Inflammatory macrophage treated with lipopolysaccharide for 1 hour (primary cell): ENCODE measurements at places on chromosomes 7 and 10.

DNA sequence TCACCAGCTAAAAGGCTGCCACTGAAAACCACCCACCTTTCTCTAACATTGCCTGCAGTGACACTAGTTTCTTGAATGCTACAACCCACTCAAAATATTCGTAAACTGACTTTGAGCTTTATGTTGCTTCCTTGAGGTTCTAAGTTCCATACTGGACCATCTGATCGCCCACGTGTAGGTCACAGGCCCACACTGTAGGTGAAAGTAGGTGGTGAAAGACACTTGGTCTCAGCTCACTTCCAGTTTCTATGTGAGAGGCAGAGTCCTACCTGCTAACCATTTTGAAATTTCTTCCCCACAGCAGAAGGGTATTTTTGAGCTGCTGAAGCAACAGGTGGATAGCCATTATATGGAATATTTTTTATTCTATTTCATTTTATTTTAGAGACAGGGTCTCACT lies 97.3 kb downstream of the MYO3A start:
- DNase-seq, result no peak

- DNase-seq, result peak; percentile 31
Observed at GRCh38 chr7:116097365-116098009, 66.9 kb upstream of the TFEC start.

DNA sequence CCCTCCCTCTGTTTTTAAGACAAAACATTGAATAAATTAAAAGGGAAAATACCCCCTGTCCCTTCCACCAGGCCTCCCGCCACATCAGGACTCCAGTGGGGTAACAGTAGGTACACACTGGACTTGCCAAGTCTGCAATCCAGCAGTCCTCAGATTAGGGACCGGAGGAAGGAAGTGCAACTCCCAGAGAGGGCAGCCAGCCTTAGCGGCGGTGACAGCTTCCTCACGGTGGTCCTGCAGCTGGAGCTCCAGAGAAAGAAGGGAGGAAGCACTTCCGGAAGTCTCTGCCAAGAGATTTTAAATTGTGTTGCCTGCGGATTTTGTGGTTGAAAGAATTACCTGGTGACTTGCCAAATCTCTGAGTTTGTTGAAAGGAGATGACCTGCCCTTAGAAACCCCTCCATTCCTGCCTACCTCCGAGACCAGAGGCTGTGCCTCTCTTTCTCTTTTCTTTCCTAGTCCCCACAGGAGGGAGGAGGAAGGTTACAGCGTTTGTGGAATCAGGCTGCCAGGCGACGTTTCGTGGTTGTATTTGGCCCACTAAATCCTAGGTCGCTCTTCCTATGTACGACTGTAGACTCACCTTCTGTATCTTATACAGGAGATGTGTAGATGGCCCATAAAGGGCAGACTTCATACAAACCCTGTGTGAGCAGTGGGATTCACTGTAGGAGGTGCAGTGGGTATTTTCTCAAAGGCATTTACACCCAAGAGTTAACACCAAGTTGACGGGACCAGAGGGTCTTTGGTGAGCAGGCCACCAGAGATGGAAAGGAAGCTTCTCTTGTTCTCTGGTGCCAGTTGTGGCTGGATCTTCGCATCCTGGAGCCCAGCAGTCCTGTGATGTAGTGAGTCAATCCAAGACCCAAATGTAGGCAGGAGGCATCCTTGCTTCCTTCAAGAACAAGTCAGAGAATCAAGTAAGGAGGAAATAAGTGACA lies 77.9 kb downstream of the INSIG1 start:
- DNase-seq, result no peak

DNA sequence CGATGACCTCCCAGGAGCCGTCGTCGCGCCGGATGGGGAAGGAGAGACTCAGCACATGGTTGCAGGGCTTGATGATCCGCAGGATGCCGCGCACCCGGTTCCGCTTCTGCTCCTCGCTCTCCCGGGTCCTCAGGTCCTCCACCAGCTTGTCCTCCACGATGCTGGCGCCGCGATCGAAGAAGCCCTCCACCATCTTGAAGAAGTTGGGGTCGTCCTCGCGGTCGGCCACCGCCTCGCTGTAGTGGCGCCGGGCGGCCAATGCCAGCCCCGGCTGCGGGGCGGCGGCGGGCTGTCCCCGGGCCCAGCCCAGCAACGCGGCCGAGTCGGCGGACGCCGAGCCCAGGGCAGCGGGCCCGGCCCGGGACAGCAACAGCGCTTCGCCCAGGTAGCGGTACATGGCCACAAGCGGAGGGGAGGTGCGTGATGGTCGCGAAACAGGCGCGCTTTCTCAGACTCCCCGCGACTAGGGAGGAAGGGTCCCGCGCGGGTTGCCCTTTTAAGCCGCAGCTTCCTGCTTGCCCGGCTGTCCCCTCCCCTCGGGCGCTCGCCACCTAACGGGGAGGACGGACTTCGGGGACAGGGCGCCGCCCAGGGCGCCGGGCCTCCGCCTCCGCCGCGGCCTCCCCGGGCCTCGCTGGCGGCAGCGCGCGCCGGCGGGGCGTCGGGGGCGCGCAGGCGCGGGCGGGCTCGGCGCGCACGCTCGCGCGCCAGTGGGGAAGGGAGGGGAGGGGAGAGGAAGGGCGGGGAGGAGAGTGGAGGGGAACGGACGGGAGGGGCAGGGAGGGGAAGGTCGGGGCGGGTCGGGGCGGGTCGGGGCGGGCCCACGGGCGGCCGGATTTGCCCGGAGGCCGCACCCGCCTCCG lies at the start of the genes GLUD1 and SHLD2:
GLUD1 (minus strand) TSS at position 471 of the 863 bp plus-strand sequence; CDS start at position 397, 74 bp downstream.
SHLD2 (plus strand) TSS at position 834 of the 863 bp plus-strand sequence. CDS start 56,149 bp downstream, outside the sequence.
- peak; percentile 88 for DNase-seq

GRCh38 chr7:16804674-16805439 lies at the start of gene AGR2:
Gene AGR2 (minus strand): TSS chr7:16804999. CDS start chr7:16801796, 3,203 bp downstream.
- no peak for DNase-seq

- no peak for DNase-seq
Observed at GRCh38 chr10:61895898-61896600, 5.5 kb upstream of the ARID5B start.

- no peak for DNase-seq
Observed at GRCh38 chr10:67518756-67519155, 177.2 kb downstream of the CTNNA3 start.

DNA sequence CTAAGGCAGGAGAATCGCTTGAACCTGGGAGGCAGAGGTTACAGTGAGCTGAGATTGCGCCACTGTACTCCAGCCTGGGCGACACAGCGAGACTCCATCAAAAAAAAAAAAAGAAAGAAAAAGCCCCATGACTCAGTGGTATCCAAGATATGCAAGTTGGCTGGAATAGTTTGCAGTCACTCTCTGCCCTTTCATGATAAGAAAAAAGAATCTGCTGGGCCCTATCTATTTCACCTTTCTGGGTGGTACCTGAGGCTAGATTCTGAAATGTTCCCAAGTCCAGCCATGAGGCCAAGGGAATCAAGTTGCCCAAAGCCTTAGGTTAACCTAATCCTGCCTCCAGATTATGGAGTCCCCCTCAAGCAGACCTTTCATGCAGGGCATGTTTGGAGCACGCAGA lies 24.3 kb downstream of the NKX2-3 start:
- no peak for DNase-seq

GRCh38 chr10:60536529-60537114 lies 146.9 kb upstream of the ANK3 start:
- no peak for DNase-seq

DNA sequence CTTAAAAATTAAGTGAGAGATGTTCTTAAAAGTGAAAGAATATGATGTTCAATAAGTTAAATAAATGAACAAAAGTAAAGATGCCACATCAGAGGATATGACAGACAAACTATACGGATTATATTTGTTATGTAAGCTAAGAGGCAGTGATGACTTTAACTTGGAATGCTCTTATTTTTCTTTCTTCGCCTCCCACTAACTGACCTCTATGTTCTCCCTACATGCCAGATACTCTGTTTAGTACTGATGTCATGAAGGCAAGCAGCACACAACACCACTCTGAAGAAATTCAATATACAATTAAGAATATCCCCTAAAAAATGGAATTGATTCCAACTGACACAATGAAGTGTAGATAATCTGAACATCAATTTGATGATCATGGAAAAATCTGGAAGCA lies 223.4 kb downstream of the DOCK4 start:
- DNase-seq, result no peak

DNA sequence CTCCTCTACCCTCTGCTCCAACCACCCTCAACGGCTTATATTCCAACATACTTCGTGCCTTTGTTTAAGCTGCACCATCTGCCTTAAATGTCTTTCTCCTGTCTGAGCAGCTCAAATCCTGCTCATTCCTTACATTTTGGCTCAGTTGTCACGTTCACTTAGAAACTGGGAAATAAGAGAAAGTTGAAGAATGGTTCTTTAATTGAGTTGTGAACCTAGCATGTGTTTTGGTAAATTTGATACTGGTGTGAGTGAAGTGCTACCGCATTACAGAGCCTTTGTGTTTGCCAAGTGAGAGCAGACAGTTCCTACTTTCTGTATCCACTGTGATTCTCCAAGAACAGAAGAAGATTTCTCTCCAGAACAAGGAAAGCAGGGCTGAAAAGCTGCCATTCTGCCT lies 54.3 kb downstream of the EPDR1 start:
- no peak for DNase-seq

GRCh38 chr10:43197834-43198681 lies 59.8 kb downstream of the CSGALNACT2 start:
- DNase-seq, result peak; percentile 10

GRCh38 chr7:99194301-99194700 lies 13.6 kb downstream of the KPNA7 start:
- no peak for DNase-seq

DNA sequence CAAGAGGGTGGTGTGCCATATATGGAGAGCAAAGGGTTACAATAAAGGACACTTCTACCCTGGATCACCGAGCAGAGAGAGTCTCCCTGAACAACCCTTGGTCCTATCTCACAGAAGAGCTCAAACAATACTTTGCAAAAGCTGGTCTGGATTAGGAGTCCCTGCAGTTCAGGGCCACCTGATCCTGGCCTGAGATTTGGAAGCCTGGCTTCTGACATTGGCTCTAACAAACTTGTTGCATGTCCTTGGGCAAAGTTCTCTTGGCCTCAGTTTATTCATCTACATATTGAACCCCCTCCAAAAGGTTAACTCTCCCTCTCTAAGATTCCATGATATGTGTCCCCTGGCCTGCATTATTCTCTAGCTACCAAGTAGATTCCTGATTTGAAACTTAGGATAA lies 1.7 kb downstream of the RBP4 start:
- DNase-seq, result no peak

DNA sequence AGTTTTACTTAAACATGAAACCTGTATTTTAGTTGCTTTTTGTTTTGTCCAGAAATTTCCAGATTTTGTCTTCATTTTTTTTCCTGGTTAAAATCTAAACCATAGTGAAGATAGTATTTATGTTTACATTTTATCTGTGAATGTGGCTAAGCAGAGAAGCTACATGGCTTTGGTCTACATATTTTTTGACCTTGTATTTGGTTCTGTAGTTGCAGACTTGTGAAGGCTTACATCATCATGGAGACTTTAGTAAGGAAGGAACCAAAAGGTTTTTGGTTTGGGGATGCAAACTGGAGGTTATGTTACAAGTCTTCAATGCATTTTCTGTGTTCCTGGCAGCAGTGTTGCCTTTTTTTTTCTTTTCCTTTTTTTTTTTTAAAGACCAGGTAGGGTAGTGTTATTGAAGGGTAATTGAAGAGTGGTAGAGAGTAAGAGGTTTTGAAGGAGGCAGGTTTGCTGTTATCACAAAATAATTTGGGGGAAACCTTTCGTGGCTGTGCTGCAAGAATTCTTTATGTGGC lies 30.9 kb upstream of the VDAC2 start:
- no peak for DNase-seq

- no peak for DNase-seq
Observed at GRCh38 chr10:75272896-75273295, 37.1 kb upstream of the COMTD1 start.

DNA sequence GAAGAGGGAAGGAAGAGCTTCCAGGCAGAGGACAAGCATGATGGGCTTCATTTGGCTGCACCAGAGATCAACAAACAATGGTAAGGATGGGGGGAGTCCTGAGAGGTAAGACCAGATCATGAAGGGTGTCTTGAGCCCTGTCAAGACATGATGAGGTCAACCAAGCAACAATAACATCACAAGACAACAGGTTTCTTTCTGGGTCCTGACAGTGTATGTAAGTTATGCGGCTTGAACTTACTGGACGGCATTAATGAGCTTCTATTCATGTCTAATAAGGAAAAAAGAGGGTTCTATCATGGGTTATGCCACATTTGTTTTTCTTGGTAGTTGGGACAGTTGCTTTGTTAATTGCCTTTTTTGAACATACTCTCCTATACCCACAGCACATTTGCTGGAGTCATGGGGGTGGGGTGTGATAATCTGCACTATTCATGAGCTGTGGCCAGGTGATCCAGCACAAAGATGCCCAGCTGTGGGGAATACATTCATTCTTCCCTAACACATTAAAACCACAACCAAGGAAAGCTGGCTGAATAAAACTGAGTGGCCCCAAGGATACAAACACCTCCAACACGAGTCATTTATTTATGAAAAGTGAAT lies 168.8 kb upstream of the KLF14 start:
- no peak for DNase-seq

DNA sequence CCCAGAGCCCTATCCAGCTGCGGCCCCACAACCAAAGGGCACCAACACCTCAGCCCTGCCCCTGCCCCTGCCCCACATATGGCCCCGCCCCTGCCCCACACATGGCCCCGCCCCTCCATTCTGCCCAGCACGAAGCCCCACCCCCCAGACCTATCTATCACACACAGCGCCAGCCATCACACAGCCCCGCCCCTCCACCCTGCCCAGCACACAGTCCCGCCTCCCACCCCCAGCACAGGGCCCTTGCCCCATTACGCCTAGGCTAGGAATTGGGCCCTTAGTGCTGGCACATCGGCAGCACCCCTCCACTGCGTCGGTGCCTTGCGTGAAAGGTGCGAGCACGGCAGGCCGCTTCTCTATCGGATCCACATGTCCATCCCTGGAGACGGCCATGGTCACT lies 126.8 kb downstream of the MAD1L1 start:
- no peak for DNase-seq

GRCh38 chr10:1486841-1487687 lies 250.3 kb downstream of the ADARB2 start:
- no peak for DNase-seq

DNA sequence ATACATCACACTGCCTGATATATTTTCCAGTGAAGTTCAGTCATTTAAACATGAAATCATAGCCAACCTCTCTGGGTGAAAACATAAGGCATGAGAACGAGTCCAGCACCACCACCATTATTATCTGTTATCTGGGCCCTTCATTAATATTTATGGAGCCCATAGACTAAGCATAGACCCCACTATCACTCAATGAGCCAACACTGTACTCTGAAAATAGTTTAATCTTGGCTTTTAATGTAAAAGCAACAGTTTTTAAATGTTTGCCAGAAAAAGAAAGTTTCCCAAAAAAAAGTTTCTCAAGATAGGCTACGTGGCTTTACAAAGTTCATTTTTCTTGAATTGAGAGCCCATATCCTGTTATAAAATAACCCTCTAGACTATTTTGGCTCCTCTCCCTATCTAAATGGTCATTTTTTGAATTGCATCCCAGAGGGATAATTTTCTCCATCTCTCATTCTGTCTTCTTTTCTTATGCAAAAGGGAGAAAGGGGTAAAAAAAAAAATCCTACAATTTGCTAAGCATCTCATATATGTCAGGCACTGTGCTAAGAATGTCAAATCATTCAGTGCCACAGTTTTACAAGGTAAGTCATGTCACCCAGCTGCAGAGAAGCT lies 66.1 kb downstream of the FZD1 start:
- no peak for DNase-seq

GRCh38 chr7:71900556-71900955 lies 511.6 kb downstream of the CALN1 start:
- DNase-seq, result no peak
